ENCODE measurements at places on chromosomes 11 and 22.

GRCh38 chr11:125517116-125517770 is 21.2 kb upstream of the FEZ1 start:
- DNase-seq: no peak

DNA sequence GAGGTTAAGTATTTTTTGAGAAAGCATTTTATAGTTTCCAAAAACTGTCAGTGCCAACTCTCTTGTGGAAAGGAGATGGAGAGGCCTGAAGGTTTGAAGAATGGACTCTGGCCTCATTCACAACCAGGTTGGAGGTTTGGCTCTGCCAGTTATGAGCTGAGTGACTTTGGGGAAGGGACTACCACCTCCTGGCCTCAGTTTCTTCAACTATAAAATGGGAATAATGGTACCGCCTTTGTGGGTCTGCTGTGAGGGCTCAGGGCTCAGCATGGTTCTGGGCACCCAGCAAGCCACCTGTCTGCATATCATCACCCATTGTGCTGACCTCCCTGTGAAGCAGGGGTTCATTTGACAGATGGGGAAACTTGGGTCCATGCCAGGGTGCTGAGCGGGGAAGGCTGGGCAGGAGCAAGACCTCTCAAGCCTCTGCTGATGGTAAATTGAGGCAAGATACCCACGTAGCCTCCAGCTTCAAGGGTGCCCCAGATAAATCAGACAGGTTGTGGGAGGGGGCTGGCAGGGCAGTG is 3.5 kb upstream of the LIF start:
- no peak for DNase-seq

GRCh38 chr22:48744283-48744641 is 1083.4 kb downstream of the BRD1 start:
- no peak for DNase-seq

GRCh38 chr22:35467681-35468434 is 67.9 kb downstream of the MCM5 start:
- no peak for DNase-seq

DNA sequence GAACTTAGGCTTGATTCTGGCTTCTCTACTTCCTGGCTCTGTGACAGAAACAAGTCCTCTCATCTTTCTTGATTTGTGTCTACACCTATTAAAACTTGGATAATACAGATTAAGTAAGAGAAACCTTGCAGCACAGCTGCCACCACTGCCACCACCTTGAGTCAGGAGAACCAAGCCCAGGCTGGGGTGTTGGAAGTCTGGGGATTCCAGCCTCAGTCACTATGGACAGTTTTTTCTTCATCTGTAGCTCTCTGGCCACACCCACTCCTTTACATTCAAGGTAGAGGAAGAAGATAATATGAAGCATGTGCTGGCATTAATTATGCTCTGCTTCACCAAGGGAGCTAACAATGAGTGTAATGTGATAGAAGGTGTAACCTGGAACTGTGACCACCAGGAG is 75.7 kb downstream of the RELT start:
- no peak for DNase-seq
